ENCODE measurements at places on chromosomes 3 and 15. TPM values are rescaled to one million over a fixed set of nuclear protein-coding genes. Genes with fewer than 3 reads are reported as not detected.

The PLD1 gene
- total RNA-seq: 1.1 TPM

The SI gene
- total RNA-seq: not detected

The BLOC1S6 gene
- total RNA-seq: 78.9 TPM

The PLCB2 gene
- total RNA-seq: 154 TPM

The CAMKV gene
- not detected for total RNA-seq

The PPP1R14D gene
- total RNA-seq: not detected

The DZIP1L gene
- total RNA-seq: not detected

The IL16 gene
- total RNA-seq: 165 TPM
